ENCODE measurements at places on chromosomes 16 and 17. TPM values are rescaled to one million over a fixed set of nuclear protein-coding genes. Genes with fewer than 3 reads are reported as not detected.

- peak; percentile 71 for DNase-seq
- H3K36me3 ChIP-seq = no peaks in the 10 kb centered on the region
- no peak overlapping the region for H3K27ac ChIP-seq
Observed at GRCh38 chr17:6555331-6556120, 829 bp downstream of the PITPNM3 start.

Gene KRT33A
- total RNA-seq = not detected

- H3K4me1 ChIP-seq = peaks cover 11% of the 10 kb centered on the region
- H3K4me3 ChIP-seq = no peak overlapping the region
- no peak for DNase-seq
Observed at GRCh38 chr16:62869837-62870236, 833.6 kb upstream of the CDH8 start.

Gene SLC52A1
- 0.78 TPM for total RNA-seq

GRCh38 chr16:10579965-10580882 lies at the start of gene EMP2:
EMP2 (minus strand) TSS chr16:10580598; CDS start chr16:10547617, 32,981 bp downstream.
- H3K4me3 ChIP-seq = peak within 1 kb of the TSS; percentile 73
- H3K36me3 ChIP-seq = no peaks in the 10 kb centered on the region
- H3K27ac ChIP-seq = no peak within 1 kb of the TSS
- peak; percentile 80 for DNase-seq

Measured in WTC11 (cell line).